Activated T-cell treated with anti-CD3 and anti-CD28 coated beads, Interleukin-2, amount 50 U/mL, for 72 hours (primary cell): ENCODE measurements at places on chromosomes 5 and 9.

DNA sequence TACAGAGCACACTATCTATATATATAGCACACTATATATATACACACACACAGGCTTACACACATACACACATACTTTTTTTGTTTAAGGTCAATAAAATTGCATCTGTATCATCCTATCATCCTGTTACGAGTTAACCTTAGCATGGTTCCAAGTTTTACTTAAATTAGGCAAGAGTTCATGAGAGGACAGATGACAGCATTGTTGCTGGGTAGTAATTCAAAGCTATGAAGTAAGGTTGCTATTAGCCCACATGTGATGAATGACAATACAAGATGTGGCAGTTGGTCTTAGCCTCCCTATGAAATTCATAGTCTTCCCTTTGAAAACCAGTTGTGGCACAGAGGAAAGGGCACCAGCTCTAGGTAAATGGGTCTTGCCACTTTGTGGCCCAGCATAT, 438.1 kb downstream of the ACTL7B start:
- DNase-seq: no peak

DNA sequence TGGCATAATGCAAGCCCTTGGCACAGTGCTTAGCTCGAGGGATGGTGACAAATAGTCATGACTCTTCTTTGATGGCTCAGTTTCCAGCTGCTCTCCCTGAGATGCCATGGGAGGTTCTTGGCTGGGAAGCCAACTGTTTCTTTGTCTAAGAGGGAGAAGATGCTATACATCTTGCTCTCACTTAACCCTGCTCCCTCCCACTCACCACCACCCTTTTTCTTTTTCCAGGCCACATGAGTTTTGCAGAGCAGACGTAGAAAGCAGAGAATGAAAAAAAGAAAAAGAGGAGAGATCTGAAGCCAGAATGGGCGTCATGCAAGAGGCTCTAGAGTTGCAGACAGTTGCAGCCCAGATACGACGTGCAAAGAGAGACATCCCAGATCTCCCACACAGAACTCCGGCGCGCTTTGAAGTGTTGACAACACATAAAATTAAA, 160.5 kb downstream of the FGF18 start:
- DNase-seq: no peak

- no peak for DNase-seq
Observed at GRCh38 chr5:72070529-72070928, 36.7 kb upstream of the MAP1B start.

DNA sequence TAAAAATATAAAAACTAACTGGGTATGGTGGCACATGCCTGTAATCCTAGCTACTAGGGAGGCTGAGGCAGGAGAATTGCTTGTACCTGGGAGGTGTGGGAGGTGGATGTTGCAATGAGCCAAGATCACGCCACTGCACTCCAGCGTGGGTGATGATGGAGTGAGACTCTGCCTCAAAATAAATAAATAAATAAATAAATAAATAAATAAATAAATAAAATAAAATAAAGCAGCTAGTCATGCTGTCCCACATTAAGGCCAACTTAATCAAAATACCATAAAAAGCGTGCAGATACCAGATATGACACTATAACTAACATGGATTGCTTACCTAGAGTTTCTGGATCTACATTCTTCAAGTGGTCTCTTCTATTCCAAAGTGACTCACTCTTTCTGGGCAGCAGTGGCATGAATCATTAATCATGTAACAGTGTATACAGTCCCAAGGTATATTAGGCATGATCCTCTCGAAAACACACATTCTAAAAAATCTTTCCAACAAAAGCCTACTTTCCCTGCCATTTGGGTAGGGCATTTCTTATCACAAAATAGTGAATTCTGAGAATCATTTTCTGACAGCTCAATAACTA, 187.1 kb downstream of the ELAVL2 start:
- DNase-seq: no peak

- no peak for DNase-seq
Observed at GRCh38 chr5:136285096-136285855, 80.1 kb downstream of the TRPC7 start.

- no peak for DNase-seq
Observed at GRCh38 chr9:101731429-101731828, 7.0 kb downstream of the GRIN3A start.

GRCh38 chr9:137149942-137150616, 11.1 kb downstream of the GRIN1 start:
- no peak for DNase-seq

DNA sequence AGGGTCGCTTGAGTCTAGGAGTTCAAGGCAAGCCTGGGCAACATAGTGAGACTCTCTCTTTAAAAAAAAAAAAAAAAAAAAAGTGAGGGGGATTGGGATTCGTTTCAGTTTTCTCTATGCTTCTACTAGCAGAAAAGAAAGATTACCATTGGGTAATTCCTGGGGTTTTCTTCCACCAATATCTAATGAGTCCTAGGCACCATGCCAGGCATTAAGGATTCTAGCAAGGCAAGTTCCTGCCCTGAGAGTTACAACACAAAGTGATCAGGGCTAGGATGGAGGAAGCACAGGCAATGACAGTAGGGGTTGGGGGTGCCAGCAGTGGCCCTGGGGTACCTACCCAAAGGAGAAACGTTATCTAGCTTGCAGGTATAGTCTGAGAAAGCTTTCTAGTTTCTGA, 90.8 kb downstream of the PCDH1 start:
- DNase-seq: no peak

DNA sequence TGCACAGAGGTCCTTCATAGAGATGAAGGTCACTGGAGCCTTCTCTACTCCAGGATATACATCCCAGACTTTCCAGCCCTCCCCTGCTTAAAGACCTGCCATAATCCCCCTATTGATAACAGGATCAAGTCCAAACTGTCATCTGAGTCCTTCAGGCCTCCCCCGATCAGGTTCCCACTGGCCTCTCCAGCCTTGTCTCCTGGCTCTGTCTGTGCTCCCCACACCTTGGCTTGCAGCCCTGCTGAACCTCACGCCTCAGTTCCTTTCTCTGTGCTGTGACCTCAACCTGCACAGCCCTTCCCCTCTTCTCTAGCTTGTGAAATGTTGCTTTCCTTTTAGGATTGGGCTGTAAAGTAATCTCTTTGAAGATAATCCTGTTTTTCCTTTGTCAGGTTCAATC, 2.5 kb upstream of the HRH2 start:
- DNase-seq: peak; percentile 11

DNA sequence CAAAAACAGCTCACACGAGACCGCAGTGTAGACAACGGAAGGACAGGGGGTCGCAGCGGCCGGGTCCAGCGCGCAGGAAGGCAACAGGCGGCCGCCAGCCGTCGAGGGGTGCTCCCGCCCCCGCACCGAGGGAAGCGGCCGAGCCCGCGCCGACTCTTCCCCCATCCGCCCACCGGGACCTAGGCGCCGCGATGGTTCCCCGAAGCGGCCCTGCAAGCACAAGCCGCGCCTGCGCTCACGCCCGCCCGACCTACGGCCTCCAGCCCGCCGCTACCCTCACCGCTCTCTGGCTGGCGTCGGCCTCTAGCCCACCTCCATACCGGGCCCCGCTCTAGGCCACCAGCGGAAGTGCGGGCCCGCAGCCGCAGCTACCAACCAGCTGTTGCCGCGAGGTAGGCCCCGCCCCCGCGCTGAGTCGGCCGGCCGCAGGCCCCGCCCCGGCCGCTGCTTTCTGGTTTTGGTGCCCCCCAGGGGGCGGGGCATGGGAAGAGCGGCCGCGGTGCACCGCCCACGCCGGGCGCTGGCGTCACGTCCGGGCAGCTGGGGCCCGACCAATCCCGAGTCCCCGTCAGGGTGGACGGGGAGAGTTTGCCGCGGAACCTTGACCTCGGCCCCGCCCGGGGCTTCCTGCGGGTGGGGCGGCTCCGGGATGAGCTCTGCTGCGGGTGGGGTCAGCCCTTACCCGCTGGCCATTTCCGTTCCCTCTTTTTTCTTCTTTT, at the start of gene SETX:
TSS of gene SETX (minus strand) at position 350 of the 719 bp plus-strand sequence. CDS start 5,558 bp downstream, outside the sequence.
- peak; percentile 98 for DNase-seq

DNA sequence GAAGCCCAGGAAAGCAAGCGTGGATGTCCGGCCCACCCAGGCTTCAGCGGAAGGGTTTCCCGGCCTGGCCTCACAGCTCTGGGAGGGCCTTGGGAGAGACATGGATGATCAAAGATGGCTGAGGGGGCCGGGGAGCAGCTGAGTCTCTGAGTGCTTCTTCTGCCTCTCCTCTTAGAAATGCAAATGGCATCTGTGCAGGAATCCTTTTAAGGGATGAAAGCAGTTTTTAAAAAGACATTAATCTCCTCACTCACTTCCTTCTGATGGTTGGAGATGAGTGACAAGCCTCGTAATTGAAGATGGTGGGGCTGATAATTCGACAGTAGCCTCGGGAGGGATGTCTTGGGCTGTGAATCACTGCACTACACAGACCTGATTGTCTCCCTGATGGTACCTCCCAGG, 24.3 kb upstream of the PITX1 start:
- no peak for DNase-seq
